ENCODE measurements at places on chromosomes 7 and 10.

- peak; percentile 85 for DNase-seq
Observed at GRCh38 chr10:7520507-7521485, 110.0 kb upstream of the SFMBT2 start.

- no peak for DNase-seq
Observed at GRCh38 chr10:76555067-76555670, 1082.4 kb downstream of the KCNMA1 start.

DNA sequence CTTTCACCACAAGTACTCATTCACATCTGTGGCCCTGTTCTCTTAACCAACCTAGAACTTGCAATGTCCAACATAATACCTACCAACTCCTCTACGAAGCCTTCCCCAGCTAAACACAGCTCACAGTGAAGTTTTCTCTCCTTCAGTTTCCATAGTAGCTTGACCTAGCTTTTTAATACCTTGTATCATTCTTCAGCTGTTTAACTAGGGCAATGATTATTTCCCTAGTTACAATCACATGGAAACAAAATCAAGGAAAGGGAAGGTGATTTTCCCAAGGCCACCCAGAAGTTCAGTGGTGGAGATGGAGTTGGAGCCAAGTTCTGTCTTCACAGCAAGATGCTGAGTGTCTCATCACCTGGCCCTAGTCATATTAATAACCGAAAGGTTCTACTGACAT, 16.3 kb downstream of the CDHR3 start:
- DNase-seq, result no peak

GRCh38 chr7:87709258-87709657, 81.1 kb downstream of the RUNDC3B start:
- no peak for DNase-seq

DNA sequence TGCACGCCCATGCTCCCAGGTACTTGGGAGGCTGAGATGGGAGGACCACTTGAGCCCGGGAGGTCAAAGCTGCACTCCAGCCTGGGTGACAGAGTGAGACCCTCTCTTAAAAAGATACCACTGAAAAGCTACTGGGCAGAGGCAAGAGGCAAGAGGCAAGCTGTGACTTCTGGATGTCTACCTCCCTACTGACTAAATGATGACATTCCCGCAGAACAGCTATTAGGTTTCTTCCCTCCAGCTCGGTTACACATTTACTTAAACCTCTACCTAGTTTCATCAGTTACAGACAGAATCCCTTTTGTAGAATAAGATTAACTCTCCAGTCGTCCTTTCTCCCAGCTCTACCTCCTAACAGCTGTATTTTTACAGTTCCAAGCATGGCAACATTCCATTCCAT, 21.2 kb downstream of the RHEB start:
- DNase-seq, result no peak

GRCh38 chr7:95395755-95396135, 430 bp downstream of the PON3 start:
- DNase-seq, result no peak

All from kidney glomerular epithelial cell (primary cell).